Ovary (tissue), 10 donors: ENCODE measurements at places on chromosomes 12 and 14.

- DNase-seq: no peak
These were observed 17.8 kb upstream of the RPS6KA5 start for GRCh38 chr14:91078095-91078737.

- no peak for DNase-seq
These were observed 39.0 kb upstream of the ELK3 start for GRCh38 chr12:96155181-96155580.

DNA sequence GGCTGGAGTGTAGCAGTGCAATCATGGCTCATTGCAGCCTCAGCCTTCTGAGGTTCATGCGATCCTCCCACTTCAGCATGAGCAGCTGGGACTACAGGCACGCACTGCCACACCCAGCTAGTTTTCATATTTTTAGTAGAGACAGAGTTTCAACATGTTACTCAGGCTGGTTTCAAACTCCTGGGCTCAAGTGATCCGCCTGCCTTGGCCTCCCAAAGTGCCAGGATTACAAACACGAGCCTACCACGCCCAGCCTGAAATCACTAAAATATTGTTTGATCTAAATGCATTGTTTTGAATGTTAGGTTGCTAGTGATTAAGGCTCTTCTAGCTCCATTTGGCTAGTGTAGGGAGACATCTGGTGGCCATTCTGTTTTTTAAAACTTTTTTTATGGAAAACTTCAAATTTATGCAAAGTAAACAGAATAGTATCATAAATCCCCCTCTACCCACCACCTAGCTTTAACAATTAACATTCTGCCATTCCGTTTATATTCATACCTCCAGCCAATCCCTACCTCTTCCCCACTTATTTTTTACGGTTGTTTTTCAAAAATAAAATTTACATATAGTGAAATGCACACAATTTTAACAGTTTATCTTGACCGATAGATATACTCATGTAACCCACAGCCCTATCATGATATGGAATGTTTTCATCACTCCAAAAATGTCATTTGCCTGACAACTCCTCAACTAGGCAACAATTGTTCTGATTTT lies 37.8 kb downstream of the MYO1H start:
- peak; percentile 26 for DNase-seq

- no peak for DNase-seq
These were observed 2.3 kb upstream of the KRT6A start for GRCh38 chr12:52495389-52495788.

GRCh38 chr12:132124766-132125425 lies 19.2 kb downstream of the DDX51 start:
- no peak for DNase-seq

GRCh38 chr12:97173688-97174410 lies 266.8 kb downstream of the NEDD1 start:
- no peak for DNase-seq

GRCh38 chr14:94570440-94570839 lies 9.2 kb downstream of the SERPINA4 start:
- no peak for DNase-seq

GRCh38 chr14:68366656-68367055 lies 426.2 kb downstream of the ZFP36L1 start:
- DNase-seq: no peak

DNA sequence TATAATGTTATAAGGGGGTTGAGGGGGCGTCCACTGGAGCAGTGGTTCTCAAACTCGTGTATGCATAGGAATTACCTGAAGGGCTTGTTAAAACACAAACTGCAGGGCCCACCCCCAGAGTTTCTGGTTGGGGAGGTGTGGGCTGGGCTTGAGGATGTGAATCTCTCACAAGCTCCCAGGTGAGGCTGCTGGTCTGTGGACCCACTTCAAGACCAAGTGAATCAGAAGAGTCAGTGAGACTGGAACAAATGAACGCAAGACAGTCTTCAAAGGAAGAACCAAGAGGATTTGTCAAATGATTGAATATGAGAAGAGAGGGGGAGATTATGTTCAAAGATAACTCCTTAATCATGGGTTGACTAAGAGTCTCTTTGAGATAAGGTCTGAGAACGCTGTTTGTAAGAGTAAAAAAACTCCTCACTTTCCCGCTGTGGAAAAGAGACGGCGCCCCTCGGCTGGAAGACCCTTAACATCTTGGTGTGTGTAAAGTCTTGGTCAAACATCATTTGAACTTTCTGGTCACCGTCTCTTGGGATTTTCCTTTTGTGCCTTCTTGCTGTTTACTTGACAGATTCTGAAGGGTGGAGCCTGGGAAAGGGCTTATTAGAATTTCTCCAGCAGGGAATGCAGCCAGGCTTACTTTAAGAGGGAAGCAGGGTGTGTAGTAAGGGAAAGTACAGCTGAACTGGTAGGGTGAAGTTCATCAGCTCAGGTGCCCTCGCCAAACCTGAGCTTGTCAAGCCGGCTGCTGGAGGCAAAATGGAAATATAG lies 5.3 kb upstream of the FOXN3 start:
- DNase-seq: no peak

DNA sequence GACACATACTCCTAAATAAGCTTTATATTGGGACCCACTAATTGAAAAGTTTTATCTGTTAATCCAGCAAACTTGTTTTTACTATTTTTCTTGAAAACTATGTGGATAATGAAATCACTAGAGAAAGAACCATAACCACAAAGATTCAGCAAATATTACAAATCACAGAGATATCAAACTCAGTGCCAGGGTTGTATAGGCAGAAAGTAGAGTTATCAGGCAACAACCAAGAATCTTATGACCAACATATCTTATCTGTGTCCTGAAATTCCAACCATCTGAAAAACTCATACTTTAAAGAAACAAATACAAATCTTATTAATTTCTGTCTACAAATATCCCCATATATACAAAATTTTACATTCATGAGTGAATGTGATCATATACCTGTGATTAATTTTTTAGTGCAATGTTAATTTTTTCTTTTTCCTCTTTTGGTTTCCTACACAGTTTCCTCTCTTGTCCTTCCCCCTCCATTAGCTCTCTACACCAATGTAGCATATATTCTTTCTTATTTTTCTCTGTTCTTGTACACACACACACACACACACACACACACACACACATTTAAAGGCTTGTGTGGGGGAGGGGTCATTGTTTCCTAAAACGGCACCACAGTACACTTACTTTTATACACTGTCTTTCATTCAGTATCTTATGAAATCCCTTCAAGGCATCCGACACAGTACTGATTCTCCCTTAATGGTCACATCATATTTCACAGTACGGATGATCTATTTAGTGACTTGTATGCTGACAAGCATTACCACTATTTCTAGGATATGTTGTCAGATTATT lies 18.6 kb downstream of the AMN1 start:
- no peak for DNase-seq

DNA sequence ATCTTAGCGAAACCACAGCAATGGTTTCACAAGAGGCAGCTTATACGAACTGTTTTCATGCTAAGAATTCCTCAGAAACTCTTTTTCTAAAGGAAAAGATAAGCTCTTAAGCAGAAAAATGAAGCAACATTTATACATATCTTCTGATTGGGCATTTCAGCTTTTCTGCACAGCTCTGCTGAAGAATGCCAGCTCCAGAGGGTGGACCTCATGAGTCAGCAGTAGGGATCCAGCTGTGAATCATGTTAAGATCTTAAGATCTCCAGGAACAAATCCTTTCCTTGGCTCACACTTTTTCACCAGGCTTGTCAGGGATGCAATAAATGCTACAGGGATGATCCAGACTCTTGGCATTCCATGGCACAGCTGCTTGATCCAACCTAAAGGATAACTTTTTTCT lies 477.1 kb upstream of the CCDC196 start:
- no peak for DNase-seq
